ENCODE measurements at places on chromosomes 5 and 9.

DNA sequence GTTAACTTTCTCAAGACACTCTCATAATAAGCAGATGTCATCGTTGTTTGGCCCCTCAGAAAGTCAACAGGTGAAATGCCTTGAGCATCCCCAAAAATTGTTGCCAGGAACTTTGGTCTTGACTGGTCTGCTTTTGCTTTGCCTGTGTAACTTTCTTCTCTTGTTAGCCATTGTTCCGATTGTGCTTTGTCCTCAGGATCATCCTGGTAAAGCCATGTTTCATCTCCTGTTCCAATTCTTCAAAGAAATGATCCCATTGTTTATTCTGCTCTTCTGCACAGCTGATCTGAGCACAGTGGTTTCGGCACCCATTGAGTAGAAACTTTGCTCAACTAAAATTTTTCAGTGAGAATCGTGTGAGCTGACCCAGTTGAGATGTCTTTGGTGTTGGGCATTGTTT is 8.1 kb upstream of the ZBED3 start:
- no peak for DNase-seq

DNA sequence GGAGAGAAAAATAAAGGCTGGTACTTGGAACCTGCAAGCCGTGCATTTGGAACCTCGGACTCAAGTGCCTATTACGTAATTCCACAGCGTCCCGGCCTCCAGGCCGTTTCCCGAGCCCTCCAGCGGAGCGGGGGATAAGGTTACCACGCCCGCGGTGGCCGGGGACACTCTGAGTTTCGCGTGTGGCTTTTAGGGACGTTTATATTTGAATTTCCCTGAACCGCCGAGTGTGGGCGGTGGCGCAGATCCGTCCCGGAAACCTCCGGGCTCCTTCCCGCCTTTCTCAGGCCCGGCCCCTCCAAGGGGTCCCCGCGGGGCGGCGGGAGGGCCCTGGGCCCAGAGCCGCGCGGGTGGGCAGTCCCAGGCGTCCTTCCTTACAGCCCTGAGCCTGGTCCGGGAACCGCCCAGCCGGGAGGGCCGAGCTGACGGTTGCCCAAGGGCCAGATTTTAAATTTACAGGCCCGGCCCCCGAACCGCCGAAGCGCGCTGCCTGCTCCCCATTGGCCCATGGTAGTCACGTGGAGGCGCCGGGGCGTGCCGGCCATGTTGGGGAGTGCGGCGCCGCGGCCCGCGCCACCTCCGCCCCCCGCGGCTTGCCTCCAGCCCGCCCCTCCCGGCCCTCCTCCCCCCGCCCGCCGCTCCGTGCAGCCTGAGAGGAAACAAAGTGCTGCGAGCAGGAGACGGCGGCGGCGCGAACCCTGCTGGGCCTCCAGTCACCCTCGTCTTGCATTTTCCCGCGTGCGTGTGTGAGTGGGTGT is at the start of gene LMNB1:
LMNB1 (plus strand) TSS at position 638 of the 758 bp plus-strand sequence. CDS start 373 bp downstream, outside the sequence.
- DNase-seq = peak; percentile 98

GRCh38 chr9:136372561-136373299 is 739 bp downstream of the CARD9 start:
- DNase-seq = peak; percentile 96

DNA sequence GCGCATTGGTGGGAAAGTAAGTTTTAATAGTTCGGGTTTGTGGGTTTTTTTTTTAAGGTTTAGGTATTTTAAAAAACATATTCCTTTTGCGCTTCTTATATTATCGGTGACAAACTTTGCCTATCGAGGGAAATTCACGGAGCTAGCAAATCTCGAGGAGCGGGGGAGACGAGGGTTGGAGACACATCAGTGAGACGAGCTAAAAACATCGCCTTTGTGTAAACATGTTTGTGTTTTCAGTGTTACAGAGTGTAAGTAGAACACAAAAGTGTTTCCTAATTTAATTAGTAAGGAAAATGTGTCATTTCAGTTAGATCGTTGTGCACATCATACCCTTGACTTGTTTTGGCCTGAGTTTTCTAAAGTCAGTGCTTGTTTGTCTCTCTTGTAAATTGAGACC is 945 bp downstream of the BTF3 start:
- DNase-seq = no peak

DNA sequence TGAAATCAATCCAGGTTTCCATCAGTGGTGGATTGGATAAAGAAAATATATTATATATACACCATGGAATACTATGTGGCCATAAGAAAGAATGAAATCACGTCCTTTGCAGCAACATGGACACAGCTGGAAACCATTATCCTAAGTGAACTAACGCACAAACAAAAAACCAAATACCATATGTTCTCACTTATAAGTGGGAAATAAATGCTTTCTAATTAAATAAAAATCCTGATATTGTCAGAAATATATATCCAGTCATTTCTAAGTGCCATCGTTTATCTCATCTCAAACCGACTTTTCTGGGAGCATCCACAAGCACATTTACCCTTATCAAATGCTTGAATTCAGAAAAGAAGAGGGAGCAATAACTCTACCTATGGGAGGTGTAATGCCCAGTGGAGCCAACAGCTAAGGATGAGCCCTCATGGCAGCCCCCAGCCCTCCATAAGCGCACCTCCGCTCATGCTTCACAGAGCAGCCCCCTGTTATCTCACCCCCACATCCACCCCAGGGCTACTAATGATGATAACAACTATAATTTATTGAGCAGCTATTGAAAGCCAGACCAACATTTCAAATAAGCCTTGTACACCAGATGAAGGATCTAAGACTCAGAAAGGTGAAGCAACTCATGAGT is 101.7 kb upstream of the SPOCK1 start:
- no peak for DNase-seq

DNA sequence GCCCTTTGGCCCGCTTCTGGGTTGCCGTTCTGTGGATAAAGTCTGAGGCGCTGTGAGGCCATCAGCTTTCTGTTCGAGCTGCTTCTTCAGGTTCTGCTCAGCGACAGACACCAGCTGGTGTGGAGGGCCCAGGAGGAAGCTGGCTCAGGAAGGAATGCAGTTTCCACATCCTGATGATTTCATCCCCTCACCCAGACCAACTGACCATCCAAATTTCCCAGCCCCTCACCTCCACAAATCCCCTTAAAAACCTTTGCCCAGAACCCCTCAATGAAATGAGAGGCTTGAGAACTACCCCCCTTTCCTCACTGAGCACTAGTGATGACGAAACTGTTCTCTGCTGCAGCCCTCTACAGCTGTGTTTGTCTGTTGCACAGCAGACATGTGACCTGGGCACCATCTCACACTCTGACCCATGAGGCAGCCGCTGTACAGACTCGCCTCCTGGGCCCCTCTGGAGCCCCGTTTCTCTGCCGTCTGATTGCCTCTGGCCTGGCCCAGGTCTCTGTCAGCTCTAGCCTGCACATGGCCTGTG is 45.4 kb downstream of the SPATA31C2 start:
- DNase-seq = no peak

DNA sequence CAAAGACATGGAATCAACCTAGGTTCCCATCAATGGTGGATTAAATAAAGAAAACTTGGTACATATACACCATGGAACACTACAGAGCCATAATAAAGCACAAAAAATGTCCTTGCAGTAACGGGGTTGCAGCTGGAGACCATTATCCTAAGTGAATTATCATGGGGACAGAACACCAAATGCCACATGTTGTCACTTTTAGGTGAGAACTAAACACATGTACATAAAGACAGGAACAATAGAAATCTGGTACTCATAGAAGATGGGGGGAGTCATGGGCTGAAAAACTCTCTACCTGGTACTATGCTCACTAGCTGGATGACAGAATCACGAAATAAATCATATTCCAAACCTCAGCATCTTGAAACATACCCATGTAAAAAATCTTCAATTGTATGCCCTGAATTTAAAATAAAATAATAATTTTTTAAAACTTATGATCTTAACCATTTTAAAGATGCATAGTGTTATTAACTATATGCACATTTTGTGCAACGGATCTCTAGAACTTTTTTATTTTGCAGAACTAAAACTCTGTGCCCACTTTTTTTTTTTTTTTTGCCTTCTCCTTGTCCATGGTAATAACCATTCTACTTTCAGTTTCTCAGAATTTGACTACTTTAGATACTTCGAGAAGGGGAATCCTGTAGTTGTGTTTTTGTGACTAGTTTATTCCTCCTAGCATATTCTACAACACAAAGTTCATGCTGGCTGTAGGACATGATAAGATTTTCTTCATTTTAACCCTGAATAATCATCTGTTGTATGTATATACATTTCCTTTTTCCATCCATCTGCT is 1081.6 kb upstream of the ACO1 start:
- no peak for DNase-seq

DNA sequence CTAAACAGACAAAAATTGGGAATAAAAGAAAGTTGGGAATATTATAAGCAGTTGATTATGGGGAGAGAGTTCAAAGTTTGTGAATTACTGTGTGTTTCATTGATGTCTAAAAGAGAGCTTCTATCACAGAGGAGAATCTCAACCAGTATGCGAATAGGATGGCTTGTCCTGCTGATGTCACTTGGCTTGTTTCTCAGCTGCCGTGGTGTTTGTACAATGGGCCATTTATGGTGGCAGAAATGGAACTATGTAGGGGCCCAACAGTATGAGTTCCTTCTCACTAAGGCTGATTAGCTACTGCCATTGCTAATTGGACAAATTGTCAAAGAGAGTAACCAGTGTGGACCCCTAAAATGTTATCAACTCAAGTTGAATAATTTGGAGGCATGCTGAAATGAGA is 103.9 kb downstream of the ST8SIA4 start:
- no peak for DNase-seq

DNA sequence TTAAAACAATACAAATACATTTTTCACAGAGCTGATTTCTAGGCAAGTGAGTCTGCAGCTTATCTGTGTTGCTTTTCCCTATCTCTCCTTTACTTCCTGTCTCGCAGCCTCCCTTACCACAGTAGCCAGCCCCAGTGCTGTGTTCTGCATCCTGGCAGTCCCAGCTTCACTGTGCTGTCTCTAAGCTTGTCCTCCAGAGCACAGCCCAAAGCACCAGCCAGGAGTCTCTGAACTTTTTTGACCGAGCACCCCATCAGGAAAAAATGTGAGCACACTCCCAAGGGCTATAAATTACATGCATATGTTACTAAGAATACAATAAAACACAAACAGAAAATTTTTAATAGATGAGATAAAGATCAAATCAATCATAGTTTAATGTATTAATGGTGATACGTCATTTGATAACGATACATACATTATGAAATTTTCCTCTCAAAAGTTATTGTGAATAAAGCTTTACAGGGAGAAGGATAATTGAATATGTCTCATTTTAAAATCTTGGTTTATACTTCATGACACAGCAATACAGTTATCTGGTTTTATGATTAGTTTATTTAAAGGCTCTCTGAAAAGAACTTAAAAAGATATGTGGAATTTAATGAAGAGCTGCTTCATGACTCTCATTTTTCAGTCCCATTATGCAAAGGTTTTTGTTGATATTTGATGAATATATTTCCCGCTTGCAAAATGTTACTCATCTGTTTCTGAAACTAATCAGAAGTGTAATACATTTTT is 7.3 kb upstream of the RHOBTB3 start:
- no peak for DNase-seq

DNA sequence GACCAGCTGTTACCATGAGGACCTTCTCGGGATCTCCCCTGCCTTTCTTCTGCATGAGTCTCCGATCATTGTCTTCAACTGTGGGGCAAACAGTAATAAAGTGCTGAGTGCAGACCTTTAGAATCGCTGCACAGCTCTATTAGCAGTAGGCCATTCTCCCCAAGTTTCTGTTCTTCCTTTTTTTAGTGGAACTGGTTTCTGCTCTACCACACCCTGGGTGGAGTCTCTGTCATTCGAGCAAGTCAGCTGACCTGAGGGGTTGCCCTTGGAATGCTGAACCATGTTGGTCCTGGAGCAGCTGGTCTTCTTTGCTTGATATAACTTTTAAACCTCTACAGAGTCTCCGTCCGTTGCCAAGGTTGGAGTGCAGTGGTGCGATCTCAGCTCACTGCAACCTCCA is 33.4 kb upstream of the GNPDA1 start:
- no peak for DNase-seq

DNA sequence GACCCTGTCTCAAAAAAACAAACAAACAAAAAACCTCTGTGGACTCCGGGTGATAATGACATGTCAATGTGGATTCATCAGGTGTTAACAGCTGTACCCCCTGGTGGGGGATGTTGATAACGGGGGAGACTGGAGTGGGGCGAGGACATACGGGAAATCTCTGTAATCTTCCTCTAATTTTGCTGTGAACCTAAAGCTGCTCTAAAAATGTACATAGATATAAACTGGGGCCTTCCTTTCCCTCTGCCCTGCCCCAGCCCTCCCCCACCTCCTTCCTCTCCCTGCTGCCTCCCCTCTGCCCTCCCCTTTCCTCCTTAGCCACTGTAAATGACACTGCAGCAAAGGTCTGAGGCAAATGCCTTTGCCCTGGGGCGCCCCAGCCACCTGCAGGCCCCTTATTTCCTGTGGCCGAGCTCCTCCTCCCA is 1.4 kb upstream of the CEL start:
- DNase-seq = no peak

Measured in T47D (cell line).